ENCODE measurements at places on chromosomes 5 and 9.

DNA sequence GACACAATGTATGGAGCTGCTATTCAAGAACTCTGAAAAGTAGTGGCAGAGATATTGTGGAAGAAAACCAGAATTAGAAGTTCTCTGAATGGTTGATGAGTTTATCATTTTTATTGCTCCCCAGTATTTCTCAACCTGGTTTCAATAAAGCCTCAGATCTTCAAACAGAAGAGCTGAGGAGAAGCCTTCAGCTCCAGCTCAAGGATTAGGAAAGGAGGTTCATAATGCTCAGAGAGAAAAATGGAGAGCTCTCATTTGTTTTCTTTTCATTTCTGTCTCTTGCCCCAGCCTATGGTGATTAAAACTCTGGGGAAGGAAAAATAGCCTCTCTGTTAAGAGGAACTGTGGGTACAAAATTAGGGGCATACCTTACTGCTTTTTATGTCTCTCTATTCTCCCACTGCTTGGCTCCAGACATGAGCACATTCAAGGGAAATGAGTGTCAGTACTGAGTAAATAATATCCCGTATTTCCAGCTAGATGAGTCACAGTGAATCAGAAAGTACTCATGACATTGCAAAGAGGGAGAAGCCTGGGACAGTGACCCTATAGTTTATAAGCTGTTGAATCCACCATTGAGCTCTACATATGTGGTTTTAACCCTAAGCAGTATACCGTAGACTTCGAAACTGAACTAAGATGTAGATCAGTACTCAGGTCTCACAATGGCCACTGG is 138.1 kb downstream of the EMB start:
- H3K4me1 ChIP-seq, result no peaks in the 10 kb centered on the region
- DNase-seq, result no peak
- H3K4me3 ChIP-seq, result no peak overlapping the region
- no peaks in the 10 kb centered on the region for H3K36me3 ChIP-seq
- no peak overlapping the region for H3K27ac ChIP-seq

GRCh38 chr5:850511-851006 is at the start of gene ZDHHC11:
Gene ZDHHC11, minus strand, starts transcription at chr5:850986. Its CDS starts 384 bp downstream, at chr5:850602.
- no peaks in the 10 kb centered on the region for H3K4me1 ChIP-seq
- no peak within 1 kb of the TSS for H3K4me3 ChIP-seq
- no peaks in the 10 kb centered on the region for H3K27me3 ChIP-seq
- H3K36me3 ChIP-seq, result no peaks in the 10 kb centered on the region

DNA sequence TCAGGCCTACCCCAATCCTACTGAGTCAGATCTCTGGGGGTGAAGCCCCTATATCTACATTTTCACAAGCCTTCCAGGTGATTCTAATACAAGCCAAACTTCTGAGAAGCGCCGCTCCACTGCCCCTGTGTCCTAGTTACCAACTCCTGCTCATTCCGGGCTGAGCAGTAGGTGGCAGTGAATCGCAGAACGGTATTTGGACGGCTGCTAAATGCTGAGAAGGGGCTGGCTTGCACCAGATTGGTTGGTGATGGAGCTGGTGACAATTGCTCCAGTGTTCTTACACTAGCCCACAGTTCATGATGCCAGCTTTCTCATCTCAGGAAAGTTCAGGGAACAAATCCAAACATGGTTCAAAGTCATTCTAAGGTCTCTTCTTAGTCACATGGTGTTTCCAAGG is 31.1 kb upstream of the FGF1 start:
- H3K4me3 ChIP-seq, result no peak overlapping the region
- H3K27ac ChIP-seq, result no peak overlapping the region
- no peaks in the 10 kb centered on the region for H3K36me3 ChIP-seq
- DNase-seq, result no peak

DNA sequence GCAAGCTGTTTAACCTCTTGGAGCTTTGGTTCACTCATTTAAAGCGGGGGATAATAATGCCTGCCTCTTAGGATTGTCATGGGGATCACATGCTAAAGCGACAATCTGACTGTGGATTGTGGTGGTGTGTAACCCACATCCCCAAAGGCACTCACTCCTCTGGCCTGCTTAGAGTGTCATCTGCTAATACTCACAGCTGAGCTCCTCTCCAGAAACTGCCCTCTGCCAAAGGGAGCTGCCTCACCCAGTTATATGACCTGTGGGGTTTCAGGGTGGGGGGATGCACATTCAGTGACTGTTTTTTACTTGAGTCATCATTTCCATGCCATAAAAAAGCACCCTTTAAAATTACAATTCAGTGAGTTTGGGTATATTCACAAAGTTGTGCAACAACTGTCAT is 110.0 kb upstream of the SPOCK1 start:
- no peak overlapping the region for H3K27ac ChIP-seq
- no peak overlapping the region for H3K4me3 ChIP-seq
- H3K27me3 ChIP-seq, result no peaks in the 10 kb centered on the region
- H3K36me3 ChIP-seq, result no peaks in the 10 kb centered on the region

DNA sequence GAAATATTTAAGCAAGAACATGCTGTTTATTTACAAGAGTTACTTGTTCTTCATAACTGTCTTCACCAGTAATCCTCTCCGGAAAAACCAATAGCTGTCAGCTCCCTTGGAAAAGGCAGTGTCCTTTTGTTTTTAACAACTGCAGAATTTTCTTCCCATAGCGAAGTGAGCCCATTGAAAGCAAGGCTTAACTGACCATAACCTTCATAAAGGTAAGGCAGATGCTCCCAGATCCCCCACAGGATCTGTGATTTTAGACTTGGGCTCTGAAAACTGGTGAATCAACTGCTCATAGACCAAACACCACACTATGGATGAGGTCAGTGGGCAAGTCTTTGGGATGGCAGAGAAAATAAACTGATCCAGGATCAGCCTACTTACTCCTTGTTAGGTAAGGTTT is 155.0 kb downstream of the GLIS3 start:
- no peak overlapping the region for H3K27ac ChIP-seq
- no peaks in the 10 kb centered on the region for H3K27me3 ChIP-seq
- no peak overlapping the region for H3K4me3 ChIP-seq
- no peak for DNase-seq
- no peaks in the 10 kb centered on the region for H3K36me3 ChIP-seq
- no peaks in the 10 kb centered on the region for H3K4me1 ChIP-seq

GRCh38 chr9:133113163-133113948 is 7.7 kb downstream of the RALGDS start:
- H3K4me3 ChIP-seq, result no peak overlapping the region
- H3K27me3 ChIP-seq, result no peaks in the 10 kb centered on the region
- peak; percentile 28 for DNase-seq
- peaks cover 48% of the 10 kb centered on the region for H3K4me1 ChIP-seq
- peaks cover 21% of the 10 kb centered on the region for H3K36me3 ChIP-seq

DNA sequence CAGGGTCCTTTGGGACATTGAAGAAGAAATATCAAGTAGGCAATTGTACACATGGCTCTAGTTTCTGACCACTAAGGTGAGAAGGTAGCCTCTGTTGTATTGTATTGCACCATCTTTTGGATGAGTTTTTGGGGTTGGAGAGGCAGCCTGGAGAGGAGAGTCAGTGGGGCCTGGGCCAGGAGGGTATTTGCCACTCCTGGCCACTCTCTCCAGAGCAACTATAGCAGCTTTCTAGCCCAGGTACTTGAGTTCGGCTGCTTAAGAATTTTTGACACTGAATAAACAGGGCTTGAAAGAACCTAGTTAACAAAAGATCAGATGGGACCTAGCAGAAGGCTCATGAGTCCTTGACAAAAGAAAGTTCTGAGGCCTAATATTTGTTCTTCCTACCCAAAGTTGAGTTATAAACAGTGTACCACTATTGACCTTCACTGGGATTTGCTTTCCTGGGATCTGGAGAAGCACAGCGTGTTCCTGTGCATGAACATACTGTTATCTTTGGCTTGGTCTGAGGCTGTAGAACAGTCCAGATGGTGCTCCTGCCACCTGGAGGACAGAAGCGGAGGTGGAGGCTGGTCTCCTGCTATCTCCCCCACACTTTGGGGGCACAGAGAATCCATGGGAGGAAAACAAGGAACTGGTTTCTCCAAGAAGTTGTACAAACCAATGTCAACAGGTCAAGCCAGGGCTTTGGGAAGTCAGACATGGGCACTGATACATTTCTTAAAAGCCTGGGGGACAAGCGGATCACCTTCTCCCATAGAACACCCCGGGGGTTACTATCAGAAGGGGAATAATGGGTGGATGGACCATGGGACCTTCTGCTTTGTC is 110.4 kb upstream of the LIFR start:
- H3K4me1 ChIP-seq, result no peaks in the 10 kb centered on the region
- no peak for DNase-seq
- no peak overlapping the region for H3K4me3 ChIP-seq

GRCh38 chr9:16358751-16359150 is 511.7 kb downstream of the BNC2 start:
- no peak overlapping the region for H3K4me3 ChIP-seq
- no peak for DNase-seq
- no peaks in the 10 kb centered on the region for H3K4me1 ChIP-seq
- H3K36me3 ChIP-seq, result no peaks in the 10 kb centered on the region
- no peaks in the 10 kb centered on the region for H3K27me3 ChIP-seq

DNA sequence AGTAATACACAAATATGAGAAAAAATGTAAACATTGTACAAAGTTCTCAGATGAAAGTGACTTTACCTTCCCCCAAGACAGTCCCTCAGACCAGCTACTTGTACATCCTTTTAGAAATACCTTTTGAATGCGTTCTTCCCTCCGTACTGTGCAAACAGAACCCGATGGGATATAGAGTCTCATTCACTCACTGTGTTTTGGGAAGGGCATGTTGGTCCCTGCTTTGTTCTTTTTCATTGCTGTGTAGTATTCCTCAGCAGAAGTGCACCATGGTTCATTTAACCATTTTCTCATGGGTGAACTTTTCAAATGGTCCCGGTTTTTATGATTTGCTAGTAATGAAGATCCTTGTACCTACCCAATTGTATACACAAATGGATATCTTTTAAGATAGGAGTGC is 94.4 kb downstream of the ANKRD33B start:
- no peaks in the 10 kb centered on the region for H3K36me3 ChIP-seq
- H3K27me3 ChIP-seq, result no peaks in the 10 kb centered on the region
- no peak for DNase-seq
- H3K4me1 ChIP-seq, result no peaks in the 10 kb centered on the region

- H3K27me3 ChIP-seq, result no peaks in the 10 kb centered on the region
- peaks cover 4% of the 10 kb centered on the region for H3K36me3 ChIP-seq
- H3K4me3 ChIP-seq, result no peak overlapping the region
Observed at GRCh38 chr5:65620021-65620420, 4.1 kb downstream of the TRIM23 start.

DNA sequence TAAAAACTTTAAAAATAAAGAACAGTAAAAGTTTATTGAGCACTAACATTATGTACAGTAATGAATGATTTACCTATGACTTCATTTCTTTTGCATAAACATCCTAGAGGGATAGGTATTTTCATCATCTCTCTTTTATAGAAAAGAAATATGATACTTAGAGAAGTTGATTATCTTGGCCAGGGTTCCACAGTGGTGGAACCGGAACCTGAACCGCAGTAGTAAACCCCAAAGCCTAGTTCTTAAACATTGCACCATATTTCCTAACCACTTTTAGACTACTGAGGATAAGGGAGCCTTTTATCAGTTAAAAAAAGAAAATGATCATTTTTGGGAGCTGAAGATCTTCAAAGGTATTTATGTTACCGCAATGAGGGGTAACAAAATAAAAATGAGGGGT is 205.7 kb upstream of the SGCD start:
- no peaks in the 10 kb centered on the region for H3K36me3 ChIP-seq
- no peak overlapping the region for H3K27ac ChIP-seq
- H3K4me3 ChIP-seq, result no peak overlapping the region

- H3K27ac ChIP-seq, result no peak overlapping the region
- no peak for DNase-seq
- no peaks in the 10 kb centered on the region for H3K4me1 ChIP-seq
- H3K27me3 ChIP-seq, result no peaks in the 10 kb centered on the region
Observed at GRCh38 chr5:42268630-42269029, 154.6 kb upstream of the GHR start.

- H3K27me3 ChIP-seq, result no peaks in the 10 kb centered on the region
- no peak overlapping the region for H3K27ac ChIP-seq
- H3K4me3 ChIP-seq, result no peak overlapping the region
- H3K36me3 ChIP-seq, result no peaks in the 10 kb centered on the region
- H3K4me1 ChIP-seq, result no peaks in the 10 kb centered on the region
Observed at GRCh38 chr9:129402371-129402739, 218.5 kb downstream of the C9orf50 start.

- H3K27ac ChIP-seq, result no peak overlapping the region
- DNase-seq, result no peak
- peaks cover 9% of the 10 kb centered on the region for H3K36me3 ChIP-seq
- no peak overlapping the region for H3K4me3 ChIP-seq
Observed at GRCh38 chr5:31554552-31554951, 22.5 kb downstream of the C5orf22 start.

GRCh38 chr9:128321879-128322403 is 306 bp downstream of the TRUB2 start:
- H3K27ac ChIP-seq, result peak overlapping the region; percentile 85
- no peak for DNase-seq
- H3K27me3 ChIP-seq, result no peaks in the 10 kb centered on the region
- peak overlapping the region; percentile 81 for H3K4me3 ChIP-seq
- peaks cover 29% of the 10 kb centered on the region for H3K4me1 ChIP-seq

DNA sequence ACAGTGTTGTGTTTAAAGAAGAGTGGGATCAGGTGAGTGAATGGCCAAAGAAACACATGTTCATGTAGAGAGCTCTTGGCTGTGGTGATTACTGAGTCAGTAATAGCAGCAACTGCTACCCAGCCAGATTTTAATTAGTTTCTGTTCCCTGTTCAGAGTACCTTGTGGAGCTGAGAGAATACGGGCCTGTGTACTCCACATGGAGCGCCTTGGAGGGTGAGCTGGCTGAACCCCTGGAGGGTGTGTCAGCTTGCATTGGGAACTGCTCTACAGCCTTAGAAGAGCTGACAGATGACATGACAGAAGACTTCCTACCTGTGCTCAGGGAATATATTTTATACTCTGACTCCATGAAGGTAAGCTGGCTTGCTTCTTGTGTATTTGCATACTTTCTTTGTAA is 52.3 kb downstream of the SLC46A2 start:
- DNase-seq, result no peak
- no peak overlapping the region for H3K4me3 ChIP-seq
- H3K4me1 ChIP-seq, result no peaks in the 10 kb centered on the region
- peaks cover 6% of the 10 kb centered on the region for H3K36me3 ChIP-seq
- H3K27ac ChIP-seq, result no peak overlapping the region

DNA sequence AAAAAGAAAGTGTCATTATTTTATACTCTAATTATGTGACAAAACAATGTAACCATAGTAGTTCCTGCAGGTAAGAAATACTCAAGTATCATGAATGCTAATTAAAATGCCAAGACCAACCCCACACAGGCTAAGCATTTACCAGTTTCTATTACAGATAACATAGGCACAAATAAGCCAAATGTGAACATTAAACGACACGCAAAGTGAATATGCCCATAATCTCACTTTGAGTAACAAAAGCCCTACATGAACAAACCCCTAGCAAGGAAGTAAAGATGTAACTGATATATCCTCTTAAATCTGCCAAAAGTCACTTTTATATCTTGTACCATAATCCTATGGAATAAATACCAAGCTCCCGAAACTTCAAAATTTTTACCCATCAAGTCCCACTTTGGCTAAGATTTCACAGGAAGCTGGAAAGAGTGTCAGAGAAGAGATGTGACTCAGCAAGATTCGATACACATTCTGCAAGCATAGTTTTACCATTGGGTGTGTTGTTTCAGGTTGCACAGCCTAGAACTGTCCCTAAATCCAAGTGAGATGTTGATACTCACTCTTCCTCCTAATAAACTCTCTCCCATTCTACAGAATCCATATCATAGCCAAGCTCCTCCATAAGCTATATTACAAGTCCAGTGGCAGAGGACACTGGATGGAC is 28.8 kb downstream of the TRPM6 start:
- DNase-seq, result no peak
- H3K4me1 ChIP-seq, result no peaks in the 10 kb centered on the region
- no peaks in the 10 kb centered on the region for H3K36me3 ChIP-seq
- no peak overlapping the region for H3K4me3 ChIP-seq
- H3K27ac ChIP-seq, result no peak overlapping the region

- no peaks in the 10 kb centered on the region for H3K4me1 ChIP-seq
- H3K4me3 ChIP-seq, result no peak overlapping the region
- H3K27ac ChIP-seq, result no peak overlapping the region
- no peaks in the 10 kb centered on the region for H3K27me3 ChIP-seq
Observed at GRCh38 chr5:129807162-129807814, 59.4 kb downstream of the MINAR2 start.

Measured in CD8-positive, alpha-beta memory T cell (primary cell).